ENCODE measurements at places on chromosomes 2 and 18.

DNA sequence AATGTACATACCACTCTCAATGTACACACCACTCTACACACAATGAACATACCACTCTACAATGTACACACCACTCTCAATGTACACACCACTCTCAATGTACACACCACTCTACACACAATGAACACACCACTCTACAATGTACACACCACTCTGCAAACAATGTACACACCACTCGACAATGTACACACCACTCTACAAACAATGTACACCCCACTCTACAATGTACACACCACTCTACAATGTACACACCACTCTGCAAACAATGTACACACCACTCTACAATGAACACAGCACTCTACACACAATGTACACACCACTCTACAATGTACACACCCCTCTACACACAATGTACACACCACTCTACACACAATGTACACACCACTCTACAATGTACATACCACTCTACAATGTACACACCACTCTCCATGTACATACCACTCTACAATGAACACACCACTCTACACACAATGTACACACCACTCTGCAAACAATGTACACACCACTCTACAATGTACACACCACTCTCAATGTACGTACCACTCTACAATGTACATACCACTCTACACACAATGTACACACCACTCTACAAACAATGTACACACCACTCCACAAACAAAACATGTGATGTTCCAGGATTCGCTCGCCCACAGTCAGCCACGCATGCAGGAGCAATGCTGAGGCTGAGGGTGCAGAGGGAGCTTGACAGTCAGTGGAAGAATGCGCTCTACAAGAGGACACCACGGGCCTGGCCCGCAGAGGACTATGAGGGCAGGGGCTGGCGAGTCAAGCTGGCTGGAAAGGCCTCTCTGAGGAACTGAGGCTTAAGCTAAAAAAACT is 118.2 kb downstream of the HDAC4 start:
- no peaks in the 10 kb centered on the region for H3K4me1 ChIP-seq
- H3K36me3 ChIP-seq = no peaks in the 10 kb centered on the region
- no peak for DNase-seq
- no peak overlapping the region for H3K27ac ChIP-seq
- no peaks in the 10 kb centered on the region for H3K27me3 ChIP-seq

DNA sequence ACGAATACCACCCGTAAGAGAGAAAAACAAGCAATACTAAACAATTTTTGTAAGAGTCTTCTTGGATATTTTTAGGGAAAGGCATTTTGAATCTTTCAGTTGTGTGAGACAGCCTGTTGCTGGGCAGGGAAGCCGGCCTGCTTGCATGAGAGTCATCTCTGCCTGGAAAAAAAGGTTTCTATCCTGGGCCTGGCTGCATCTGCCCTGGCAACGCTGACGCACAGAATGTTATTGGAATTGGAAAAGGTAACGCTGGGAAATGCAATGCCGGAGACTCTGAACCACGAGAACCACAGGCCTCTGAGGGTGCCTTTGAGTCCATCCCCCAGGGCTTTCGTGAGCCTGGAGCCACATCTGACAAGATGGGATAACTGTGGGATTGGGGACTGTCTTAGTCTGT is 17.9 kb upstream of the NPAS2 start:
- H3K4me1 ChIP-seq = no peaks in the 10 kb centered on the region
- H3K27me3 ChIP-seq = no peaks in the 10 kb centered on the region
- H3K4me3 ChIP-seq = no peak overlapping the region
- H3K27ac ChIP-seq = no peak overlapping the region
- no peaks in the 10 kb centered on the region for H3K36me3 ChIP-seq

DNA sequence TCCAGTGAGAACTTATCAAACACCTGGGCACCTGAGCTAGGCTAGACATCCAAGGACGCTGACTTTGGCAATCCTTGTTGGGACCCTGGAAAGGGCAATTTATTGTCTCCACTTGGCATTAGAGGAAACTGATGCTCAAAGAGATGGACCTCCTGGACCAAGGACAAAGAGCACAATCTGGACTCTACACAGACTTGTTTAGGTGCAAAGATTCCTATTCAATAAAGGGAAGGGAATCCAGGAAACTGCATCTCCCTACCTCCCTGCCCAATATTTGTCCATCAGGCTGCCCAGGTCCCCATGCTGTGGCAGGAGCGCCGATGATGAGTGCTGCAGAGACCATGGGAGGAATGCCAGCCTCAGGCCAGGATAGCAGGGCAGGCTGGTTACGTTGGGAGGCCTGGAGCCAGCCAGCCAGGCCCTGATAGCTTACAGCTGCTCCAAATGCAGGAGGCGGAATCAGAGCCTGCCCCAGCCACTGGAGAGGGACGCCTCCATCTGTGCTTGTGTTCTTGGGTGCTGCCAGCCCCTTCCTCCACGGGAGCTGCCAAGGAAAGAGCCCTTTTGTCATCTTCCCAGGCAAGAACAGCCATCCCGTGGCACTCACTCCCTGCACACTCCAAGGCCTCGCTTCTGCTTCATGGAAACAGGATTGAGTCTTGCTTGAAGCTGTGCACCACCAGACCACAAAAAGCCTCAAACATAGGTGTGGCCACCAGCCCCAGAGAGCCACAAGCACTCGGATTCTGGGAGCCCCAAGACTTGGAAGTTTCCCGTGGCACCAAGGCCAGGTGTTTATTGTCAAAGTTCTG is 60.0 kb downstream of the HS1BP3 start:
- no peaks in the 10 kb centered on the region for H3K4me1 ChIP-seq
- H3K4me3 ChIP-seq = no peak overlapping the region
- no peak for DNase-seq
- no peak overlapping the region for H3K27ac ChIP-seq

DNA sequence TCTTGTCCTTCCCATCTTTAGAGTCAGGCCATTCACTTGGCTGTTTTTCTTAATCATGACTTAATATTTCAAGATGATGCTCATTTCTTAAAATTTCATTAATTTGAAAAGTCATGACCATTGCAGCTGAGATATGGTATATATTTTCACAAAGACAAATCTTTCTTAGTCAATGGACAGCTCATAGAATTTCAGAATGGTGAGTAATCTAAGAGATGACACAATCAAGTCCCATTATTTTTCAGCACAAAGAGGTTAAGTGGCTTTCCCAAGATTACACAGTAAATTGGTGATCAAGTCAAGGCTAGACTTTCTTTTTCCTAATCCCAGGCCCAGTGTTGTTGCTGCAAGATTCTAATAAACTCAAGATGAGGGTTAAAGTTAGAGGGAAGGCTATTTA is 34.4 kb upstream of the NT5C1B start:
- no peak overlapping the region for H3K4me3 ChIP-seq
- no peaks in the 10 kb centered on the region for H3K36me3 ChIP-seq
- no peaks in the 10 kb centered on the region for H3K27me3 ChIP-seq
- H3K27ac ChIP-seq = no peak overlapping the region

GRCh38 chr2:221104361-221104811 is 467.7 kb downstream of the EPHA4 start:
- no peak overlapping the region for H3K4me3 ChIP-seq
- no peaks in the 10 kb centered on the region for H3K4me1 ChIP-seq
- H3K36me3 ChIP-seq = no peaks in the 10 kb centered on the region
- no peak overlapping the region for H3K27ac ChIP-seq
- no peaks in the 10 kb centered on the region for H3K27me3 ChIP-seq

- no peak overlapping the region for H3K27ac ChIP-seq
- H3K27me3 ChIP-seq = no peaks in the 10 kb centered on the region
- no peak overlapping the region for H3K4me3 ChIP-seq
- no peaks in the 10 kb centered on the region for H3K36me3 ChIP-seq
These were observed 75.1 kb upstream of the NT5C1B start for GRCh38 chr2:18664421-18664820.

GRCh38 chr18:45879681-45880655 is 54.5 kb downstream of the SIGLEC15 start:
- no peak overlapping the region for H3K4me3 ChIP-seq
- no peaks in the 10 kb centered on the region for H3K27me3 ChIP-seq
- peaks cover 41% of the 10 kb centered on the region for H3K36me3 ChIP-seq
- H3K4me1 ChIP-seq = no peaks in the 10 kb centered on the region
- DNase-seq = peak; percentile 84

DNA sequence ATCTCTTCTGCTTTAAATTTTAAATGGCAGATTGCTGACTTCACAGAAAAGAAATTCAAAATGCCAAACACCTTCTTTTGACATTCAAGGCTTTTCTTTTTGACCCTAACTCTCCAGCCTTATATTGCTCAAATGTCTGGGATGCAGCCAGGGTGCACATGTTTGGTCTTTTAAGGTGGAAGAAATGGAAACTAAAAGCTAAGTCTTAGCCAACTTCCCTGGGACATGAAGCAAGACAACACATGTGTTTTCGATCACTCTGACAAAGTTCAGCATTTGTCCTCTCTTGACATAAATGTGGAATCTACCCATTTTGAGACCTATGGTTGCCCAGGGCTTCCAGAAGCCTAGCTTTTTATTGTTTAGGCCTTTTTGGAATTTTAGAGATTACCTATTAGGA is 161.6 kb downstream of the RDH14 start:
- H3K36me3 ChIP-seq = no peaks in the 10 kb centered on the region
- H3K4me3 ChIP-seq = no peak overlapping the region
- no peak for DNase-seq
- H3K27me3 ChIP-seq = no peaks in the 10 kb centered on the region

DNA sequence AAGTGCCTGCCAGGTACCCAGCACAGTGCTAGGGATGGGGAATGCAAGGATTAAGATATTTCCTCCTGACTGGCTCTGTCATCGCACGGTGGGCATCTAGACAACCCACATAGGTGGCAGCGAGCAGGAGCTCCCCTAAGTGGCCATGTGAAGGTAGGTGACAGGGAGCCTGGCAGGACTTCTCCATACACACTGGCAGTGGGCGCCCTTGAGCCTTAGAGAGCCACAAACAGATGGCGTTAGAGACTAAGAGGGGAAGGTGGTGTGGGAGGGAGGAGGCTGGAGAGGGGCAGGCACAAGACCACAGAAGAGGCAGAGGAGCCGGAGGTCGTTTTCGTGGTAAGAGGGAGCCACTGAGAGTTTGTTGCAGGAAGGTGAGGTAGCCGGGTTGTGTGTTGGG is 15.2 kb downstream of the PRELID3A start:
- H3K36me3 ChIP-seq = peaks cover 17% of the 10 kb centered on the region
- no peaks in the 10 kb centered on the region for H3K27me3 ChIP-seq
- H3K4me3 ChIP-seq = no peak overlapping the region
- H3K4me1 ChIP-seq = no peaks in the 10 kb centered on the region
- peak; percentile 69 for DNase-seq
- H3K27ac ChIP-seq = no peak overlapping the region

- no peaks in the 10 kb centered on the region for H3K4me1 ChIP-seq
- no peak overlapping the region for H3K4me3 ChIP-seq
- H3K36me3 ChIP-seq = no peaks in the 10 kb centered on the region
- H3K27me3 ChIP-seq = no peaks in the 10 kb centered on the region
These were observed 35.5 kb downstream of the RTP5 start for GRCh38 chr2:241904791-241905710.

- H3K27me3 ChIP-seq = no peaks in the 10 kb centered on the region
- no peaks in the 10 kb centered on the region for H3K4me1 ChIP-seq
- no peaks in the 10 kb centered on the region for H3K36me3 ChIP-seq
- DNase-seq = no peak
- no peak overlapping the region for H3K27ac ChIP-seq
These were observed 16.4 kb upstream of the ST3GAL5 start for GRCh38 chr2:85905187-85905666.

- H3K4me3 ChIP-seq = no peak overlapping the region
- peaks cover 6% of the 10 kb centered on the region for H3K36me3 ChIP-seq
- peaks cover 2% of the 10 kb centered on the region for H3K4me1 ChIP-seq
These were observed 471.6 kb downstream of the DLGAP1 start for GRCh38 chr18:3983351-3983969.

Data from H9 (cell line).